ENCODE measurements at places on chromosomes 5 and 9.

GRCh38 chr9:69583645-69584234 lies 88.4 kb downstream of the APBA1 start:
- no peak for DNase-seq

GRCh38 chr9:97636903-97637302 lies 3.3 kb downstream of the NCBP1 start:
- DNase-seq = no peak

GRCh38 chr5:128199104-128199503 lies 115.5 kb downstream of the SLC12A2 start:
- DNase-seq = no peak

DNA sequence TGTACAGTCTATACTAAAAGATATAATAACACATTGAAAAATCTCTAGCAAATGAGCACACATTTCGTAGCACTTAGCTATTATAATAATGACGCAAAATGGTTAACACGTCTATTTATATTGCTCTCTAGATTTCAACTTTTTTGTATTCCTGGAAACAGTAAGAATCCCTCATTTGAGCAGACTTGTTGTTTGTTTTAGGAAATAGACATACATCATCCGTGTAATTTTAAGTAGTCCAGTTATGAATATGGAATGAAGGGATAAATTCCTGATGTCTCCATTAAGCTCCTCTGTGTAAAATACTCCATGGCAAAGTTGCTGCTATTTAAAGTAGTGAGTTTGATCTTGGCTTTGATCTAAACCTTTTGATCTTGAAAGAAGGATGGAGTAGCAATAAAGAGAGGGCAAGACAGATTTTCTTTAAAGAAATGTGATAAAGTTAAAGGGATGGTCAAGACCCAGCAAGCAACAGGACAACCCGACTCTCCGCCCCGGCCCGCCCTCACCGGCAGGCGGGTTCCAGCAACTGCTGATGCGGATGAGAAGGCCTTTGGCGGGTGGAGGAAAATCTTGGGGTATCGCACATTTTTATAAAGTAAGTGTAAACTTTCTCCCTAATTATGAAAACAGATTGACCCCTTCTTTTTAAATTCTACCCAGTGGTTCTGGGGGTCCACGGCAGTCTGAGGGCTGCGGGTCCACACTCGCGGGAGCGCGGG lies 277.4 kb downstream of the AOPEP start:
- DNase-seq = peak; percentile 72

- no peak for DNase-seq
Measured at GRCh38 chr9:21015129-21015815, 16.2 kb downstream of the HACD4 start.

DNA sequence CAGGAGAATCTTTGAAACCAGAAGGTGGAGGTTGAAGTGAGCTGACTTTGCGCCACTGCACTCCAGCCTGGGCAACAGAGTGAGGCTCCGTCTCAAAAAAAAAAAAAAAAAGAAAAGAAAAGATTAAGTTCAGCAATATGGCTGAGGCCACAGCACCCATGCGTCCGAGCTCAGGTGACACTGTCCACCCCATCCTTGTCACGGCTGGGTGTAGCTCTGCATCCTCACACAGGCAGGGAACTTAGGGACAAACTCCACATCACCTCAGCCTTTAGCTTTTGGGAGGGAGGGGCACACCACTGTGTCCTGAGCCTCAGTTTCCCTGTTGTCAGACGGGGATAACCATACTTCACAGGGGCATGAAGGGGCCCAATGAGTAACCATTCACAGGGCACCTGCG lies 15.5 kb downstream of the FGD3 start:
- no peak for DNase-seq

DNA sequence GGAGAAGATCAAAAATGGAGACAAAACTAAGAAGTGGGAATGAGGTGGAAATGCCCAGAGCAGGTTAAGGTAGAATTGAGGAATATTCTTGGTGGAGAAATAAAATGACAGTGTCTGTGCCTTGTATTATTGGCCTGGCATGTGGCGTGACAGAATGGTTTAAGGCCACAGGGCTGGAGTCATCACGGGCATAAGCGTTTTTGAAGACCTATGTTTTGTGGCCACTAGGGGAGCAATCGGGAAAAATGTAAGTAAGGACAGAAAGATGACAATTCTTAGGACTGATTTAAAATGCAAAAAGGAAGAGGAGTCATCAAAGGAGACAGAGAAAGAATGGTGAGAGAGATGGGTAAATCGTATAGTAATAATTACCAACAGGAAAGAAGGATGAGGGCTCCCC lies 72.2 kb upstream of the EPB41L4A start:
- no peak for DNase-seq

Measured in femur (tissue), 1 donor.